NCI-H446 (cell line): ENCODE measurements at places on chromosomes 2 and 18.

DNA sequence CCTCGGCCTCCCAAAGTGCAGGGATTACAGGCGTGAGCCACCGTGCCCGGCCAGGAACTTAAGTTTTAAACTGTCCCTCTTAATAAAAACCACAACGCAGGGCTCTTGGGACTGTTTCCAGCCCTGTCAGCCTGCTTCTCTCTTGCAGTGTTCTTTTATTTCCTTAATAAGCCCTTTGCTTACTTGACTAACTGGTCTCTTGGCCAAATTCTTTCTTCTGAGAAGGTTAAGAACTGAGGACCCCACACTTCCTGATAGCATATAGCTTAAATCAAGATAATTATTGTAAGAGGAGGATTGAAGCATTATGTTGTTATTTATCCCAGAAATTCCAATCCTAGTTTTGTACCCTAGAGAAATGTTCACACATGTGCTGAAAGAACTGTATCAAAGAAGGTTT is 128.2 kb upstream of the UXS1 start:
- no peak for DNase-seq

DNA sequence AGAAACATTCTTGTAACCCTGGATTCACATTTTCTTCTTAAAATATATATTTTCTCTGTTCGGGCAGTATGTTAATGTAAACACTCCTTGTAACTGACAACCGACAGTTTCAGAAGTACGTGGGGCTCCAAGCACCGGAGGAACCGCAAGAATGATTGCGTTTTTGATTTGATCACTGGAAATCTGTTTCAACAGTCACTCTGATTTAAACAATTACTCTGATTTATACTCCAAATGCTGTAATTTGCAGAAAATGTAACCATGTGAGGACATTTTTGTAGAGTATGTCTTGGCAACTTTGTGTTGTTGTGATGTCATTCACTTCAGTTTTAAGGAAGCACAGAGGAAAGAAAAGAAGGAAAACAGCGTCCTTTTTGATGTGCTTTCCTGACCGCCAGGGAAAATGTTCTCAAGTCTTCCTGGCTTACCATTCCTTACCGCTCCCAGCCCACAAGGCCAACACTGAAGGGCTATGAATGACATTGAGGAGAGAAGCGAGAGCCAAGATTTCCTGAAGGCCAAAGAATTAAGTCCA is 77.7 kb downstream of the APOB start:
- no peak for DNase-seq

DNA sequence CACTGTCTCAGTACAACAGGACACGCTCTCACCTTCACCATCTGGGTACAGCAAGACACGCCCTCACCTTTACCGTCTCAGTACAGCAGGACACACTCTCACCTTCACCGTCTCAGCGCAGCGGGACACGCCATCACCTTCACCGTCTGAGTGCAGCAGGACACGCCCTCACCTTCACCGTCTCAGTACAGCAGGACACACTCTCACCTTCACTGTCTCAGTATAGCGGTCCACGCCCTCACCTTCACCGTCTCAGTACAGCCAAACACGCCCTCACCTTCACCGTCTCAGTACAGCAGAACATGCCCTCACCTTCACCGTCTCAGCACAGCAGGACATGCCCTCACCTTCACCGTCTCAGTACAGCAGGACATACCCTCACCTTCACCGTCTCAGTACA is 109.9 kb upstream of the CTDP1 start:
- DNase-seq: no peak

DNA sequence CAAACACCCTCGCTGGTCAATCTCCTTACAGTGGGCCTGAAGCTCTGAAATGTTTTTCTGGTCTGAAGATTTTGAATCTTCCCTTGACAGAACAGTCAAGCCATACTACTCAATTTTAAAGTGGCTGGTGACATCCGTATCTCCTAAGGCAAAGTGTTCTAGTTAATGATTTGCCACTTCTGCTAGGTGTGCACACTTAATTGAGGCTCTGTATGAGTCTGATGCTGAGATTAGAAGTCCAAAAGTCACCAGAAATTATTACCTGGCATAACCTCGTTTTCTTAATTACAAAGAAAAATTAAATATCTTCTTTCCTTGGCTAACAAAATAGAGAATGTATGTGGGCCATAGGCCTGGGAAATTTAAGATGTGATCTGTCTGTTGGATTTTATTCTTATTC is 104.1 kb downstream of the DPP10 start:
- DNase-seq: no peak

GRCh38 chr2:51859260-51859659 is 827.3 kb upstream of the NRXN1 start:
- no peak for DNase-seq

DNA sequence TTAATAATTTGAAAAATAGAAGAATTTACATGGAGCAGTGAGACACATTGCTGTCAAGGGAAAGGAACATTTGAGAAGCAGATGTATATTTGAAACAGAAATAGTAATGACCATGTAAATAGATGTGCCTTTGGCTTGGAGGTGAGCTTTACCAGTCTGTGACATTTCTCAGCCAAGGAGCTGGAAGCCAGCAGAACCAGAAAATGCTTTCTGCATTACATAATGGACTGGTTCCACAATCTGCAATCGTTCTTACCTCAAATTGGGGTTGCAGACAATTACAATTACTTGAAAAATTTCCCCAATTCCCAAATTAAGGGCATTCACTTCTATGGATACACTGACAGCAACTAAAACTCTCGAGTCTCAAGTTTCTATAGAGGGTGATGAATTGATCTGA is 59.7 kb downstream of the HNMT start:
- peak; percentile 36 for DNase-seq

DNA sequence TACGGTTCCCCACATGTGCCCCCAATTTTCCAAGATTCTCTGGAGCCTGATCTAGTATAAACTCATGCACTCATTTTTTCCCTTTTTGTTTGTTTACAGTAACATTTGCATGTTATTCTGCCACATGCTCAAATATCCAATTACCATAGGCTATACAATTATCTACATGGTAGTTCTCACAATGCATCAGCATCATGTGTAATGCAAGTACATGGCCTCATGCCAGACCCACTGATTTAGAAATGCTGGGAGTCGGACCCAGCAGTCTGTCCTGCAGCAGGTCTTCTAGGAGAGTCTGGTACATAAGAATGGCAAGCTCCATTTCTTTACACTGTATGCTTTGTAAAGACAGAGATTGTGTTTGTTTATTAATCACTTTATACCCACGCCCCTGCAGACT is 107.7 kb downstream of the CBLN2 start:
- no peak for DNase-seq

DNA sequence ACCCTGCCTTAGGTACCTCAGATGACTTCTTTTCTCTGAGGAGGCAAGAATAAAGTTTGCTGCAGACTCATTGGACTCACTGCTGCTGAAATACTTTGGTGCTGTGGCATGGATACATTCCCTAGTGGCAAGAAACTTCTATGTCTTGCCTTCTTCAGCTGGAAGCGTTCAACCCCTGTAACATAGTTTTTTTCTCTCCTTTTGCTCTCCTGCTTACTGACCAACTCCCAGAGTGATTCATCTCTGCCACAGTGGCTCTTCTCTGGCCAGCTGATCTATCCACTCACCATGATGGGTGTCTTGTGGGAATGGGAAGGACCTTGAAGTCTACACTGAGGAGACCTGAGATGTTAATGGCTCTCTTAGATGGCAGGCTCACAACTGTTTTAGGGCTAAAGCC is 309.3 kb upstream of the LRRTM4 start:
- DNase-seq: no peak

DNA sequence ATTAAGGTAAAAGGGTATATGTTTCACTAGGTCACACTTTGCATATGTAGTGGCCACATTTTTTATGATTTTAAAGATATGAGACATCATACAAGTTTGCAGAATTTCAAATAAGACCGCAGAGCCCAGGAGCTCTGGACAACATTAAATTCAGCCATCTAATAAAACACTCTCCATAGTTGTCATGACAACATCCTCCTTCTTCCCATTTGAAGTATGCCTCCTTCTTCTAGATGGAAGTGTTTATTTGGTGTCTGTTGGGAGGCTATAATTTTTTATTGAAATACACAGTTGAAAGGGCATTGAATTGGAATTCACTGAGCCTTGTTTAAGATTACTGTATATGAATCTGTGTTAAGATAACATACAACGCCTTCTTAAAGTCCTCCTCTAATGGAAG is 467.3 kb downstream of the CMPK2 start:
- DNase-seq: no peak
